ENCODE measurements at places on chromosomes 6 and 20.

DNA sequence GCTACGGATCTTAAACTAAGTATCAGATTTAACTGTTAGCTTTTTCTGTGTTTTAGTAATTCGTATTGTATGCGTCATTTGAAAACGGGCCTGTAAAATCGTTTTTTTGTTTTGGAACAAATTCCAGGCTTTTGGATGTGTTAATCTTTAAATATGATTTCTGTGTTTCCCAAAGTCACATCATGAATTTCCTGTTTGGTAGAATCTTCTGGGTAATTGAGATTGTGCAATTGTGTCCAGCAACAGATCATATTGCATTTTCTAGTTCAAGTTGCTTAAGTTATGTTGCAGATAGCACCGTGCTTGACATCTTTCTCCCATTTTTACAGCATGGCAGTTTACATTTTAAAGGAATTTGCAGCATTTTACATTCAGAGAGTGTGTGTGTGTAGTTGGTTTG lies 1.9 kb downstream of the MAPK14 start:
- no peak for DNase-seq

GRCh38 chr6:88760091-88760490 lies 203.3 kb downstream of the RNGTT start:
- no peak for DNase-seq

DNA sequence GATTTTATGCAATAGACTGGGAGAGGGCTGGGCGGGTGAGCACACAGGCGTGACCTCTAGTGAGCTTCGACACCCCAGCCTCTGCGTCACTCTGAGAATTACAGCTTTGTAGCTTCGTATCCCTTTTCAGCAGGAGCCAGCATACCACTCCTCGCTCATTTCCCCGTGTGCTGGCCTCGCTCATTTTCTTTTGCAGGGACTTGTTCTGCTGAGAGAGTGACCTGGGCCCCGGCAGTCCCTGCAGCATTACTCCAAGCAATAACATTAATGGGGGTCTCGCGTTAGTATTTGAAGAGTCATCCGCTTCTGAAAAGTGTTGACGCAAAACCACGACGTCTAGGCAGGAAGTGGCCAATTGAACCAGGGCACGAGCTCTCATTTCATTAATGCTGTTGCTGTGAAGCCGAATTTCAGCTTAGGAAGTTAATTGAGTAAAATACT lies 193.7 kb downstream of the QKI start:
- no peak for DNase-seq

DNA sequence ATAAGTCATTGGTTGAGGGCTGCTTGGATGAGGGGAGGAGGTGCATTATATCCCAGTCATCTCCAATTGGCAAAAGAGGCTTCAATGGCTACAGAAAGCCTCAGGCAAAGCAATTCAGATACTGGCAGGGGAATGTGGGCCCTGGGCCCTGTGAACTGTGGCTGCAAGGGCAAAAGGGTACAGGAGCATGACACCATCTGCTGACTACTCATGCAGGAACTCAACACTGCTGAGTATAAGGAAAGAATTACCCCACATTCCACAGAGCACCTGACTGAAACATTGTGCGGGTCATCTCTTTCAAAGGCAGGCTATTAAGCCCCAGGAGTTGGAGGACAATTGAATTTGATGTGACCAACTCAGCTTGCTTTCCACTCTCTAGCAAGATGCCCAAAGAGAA lies 92.1 kb upstream of the SPTLC3 start:
- no peak for DNase-seq

DNA sequence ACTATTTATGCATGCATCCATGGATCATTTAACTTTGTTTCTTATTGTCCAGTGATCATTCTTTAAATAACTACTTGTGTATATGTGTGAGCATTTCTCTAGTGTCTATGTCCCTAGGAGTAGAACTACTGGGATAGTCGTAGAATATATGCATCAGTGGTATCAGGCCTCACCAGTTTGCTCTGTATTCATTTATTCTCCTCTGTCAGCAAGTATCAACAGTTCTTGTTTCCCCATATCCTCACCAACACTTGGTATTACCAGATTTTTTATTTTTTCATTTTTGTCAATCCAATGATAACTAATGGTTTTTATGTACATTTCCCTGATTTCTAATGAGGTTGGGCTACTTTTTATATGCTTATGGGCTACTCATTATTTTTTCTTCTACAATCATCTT lies 27.9 kb downstream of the CTNNBL1 start:
- no peak for DNase-seq

GRCh38 chr20:15523400-15523799 lies 1049.8 kb downstream of the KIF16B start:
- no peak for DNase-seq

DNA sequence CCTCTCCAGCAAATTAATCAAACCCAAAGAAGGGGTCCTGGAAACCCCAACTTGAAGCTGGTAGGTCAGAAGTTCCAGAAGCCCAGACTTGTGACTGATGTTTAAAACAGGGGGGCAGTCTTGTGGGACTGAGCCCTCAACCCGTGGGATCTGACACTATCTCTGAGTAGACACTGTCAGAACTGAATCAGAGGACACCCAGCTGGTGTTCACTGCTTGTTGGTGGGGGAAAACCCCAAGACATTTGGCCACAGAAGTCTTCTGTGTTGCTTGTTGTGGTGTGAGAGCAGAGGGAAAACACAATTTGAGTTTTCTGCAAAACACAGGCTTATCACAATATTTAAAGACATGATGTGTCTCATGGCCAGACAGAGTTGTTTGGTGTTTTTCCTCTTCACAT lies 29.9 kb downstream of the KIF13A start:
- no peak for DNase-seq

GRCh38 chr6:122788663-122789181 lies 336 bp upstream of the SMPDL3A start:
- DNase-seq = no peak

DNA sequence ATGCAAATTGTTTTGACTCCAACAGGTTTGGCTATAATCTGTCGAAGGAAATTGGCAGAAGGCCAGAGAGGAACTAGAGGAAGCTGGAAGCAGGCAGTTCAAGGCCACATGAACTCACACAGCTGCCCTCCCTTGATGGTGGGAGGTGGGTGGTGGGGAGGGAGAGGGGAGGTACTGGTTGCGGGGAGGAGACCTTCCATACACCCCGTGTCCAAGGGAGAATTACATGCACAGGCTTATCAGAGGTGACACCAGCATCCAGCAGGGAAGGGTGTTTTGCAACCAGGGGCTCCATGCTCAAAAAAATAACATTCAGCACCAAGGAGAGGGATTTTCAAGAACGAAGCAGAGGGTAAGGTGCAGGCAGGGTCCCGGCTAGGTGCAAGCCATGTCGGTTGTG lies 9.1 kb downstream of the PRND start:
- no peak for DNase-seq

DNA sequence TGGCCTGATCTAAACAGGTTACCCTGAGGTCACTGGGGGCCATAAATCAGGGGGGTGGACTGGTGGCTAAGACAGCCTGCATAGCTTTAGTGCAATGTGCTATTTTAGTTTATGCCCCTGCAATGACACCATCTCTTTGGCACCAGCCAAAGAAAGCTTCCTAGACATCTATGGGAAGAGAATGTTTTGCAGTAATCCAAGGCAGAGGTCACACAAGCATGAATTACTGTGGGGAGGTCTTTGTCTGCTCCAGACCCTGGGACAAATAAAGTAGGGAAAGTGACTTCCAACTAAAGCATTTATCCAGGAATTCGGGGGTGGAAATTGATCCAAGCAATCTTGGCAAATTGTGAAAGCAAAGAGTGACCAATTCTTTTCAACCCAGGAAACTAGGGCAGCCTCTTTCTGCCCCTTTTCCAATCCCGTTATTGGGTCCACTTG lies 5.3 kb downstream of the RIPOR2 start:
- no peak for DNase-seq

DNA sequence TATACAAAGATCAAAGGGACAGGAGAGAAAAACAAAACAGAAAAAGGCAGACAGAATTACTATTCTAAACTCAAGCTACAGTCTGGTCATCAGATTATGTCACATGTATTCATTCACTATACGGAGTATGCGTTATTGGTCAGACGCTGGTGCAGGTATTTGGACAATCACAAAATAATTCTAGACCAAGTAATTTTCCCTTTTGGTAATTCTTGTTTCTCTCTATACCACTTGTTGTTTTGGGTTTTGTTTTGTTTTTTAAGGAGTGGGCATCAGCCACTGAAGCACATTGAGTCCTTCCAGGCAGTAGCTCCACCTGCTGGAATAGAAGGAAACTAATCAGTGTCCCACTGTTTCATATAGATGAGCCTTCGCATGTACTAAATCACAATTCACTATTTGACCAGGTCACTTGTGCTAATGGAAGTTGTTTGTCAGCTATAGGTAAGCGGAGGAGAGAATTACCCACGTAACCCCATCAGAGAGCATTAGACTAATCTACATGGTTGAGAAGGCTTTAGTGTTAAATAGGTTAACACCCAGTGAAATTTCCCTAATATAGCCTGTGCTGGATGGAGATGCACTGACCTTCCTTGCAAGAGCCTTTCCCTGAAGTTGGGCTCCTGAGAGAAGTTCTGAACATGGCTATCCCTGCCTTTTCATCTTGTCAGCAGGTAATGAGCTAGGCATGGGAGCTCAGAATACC lies 77.9 kb downstream of the TNFAIP3 start:
- DNase-seq = no peak

GRCh38 chr6:47187893-47188587 lies 121.7 kb downstream of the TNFRSF21 start:
- no peak for DNase-seq

GRCh38 chr6:140874066-140874465 lies 1258.7 kb upstream of the GJE1 start:
- DNase-seq = no peak
